ENCODE measurements at places on chromosomes 2 and 18.

DNA sequence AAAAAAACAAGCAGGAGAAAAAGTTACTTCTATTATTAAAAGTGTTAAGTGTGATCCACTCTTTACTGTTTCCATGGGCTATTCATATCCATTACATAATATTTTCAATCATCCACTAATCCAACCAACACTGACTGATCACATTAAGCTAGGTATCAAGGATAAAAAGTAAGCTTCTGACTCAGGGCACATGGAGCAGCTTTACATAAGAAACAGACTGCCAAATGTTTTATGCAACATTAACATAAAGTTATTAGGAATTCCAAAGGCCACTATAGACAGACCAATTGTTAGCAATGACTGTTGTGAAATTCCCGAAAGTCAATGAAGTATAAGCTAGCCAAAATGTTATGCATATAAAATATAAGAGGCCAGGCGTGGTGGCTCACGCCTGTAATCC is 277.6 kb downstream of the ZEB2 start:
- no peak for DNase-seq

DNA sequence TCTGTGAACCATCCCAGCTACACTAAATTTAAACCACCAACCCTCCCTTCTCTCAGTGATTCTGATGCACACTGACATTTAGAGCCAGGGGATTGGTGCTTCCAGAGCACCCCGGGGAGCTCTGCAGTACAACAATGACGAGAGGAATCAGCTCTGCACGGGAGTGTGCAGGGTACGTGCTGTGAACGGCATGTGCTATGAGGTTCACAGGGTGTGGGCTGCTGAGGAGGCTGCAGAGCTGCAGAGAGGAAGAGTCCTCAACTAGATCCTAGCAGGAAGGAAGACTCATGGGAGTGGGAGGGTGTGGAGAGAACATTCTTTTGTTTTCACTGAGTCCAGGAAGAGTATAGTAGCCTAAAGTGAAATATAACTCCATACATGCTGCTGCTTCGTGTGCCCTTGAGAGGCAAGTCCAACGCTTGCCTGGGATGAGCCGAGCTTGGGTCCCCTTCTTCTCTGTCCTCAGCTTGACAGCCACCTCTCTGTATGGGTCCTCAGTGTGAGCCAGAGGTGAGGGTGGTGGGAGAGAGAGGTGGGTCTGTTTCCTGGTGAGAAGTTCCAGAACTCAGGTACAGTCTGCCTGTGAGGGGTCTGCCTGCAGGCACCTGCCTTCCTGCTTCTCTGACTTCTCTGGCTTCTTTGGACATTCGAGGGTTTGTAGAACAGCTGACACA is 118.8 kb downstream of the CTIF start:
- DNase-seq, result no peak

- no peak for DNase-seq
Measured at GRCh38 chr2:205321231-205321630, 361.1 kb upstream of the NRP2 start.

- DNase-seq, result no peak
Measured at GRCh38 chr18:53943326-53943860, 281.1 kb downstream of the MBD2 start.

- DNase-seq, result no peak
Measured at GRCh38 chr2:195022508-195022830, 634.6 kb upstream of the SLC39A10 start.

GRCh38 chr18:25646971-25647370 is 295.0 kb upstream of the ZNF521 start:
- no peak for DNase-seq

DNA sequence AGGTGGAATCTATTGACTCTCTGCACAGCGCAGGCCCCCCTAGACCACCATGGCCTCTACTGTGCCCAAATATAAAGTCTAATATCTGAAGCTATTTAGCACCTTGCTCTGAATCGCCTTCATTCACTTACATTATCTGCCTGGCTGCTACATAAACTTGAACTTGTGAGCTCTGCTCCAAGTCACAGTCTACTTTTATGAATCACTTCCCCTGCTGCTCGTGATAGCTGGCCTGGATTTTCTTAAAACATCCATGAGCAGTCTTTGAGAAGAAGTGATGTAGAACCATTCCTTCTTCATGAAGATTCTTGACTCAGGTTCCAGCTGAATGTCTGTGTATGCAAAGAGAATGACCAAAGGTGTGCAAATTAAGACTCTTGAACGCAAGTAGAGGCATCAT is 359.5 kb downstream of the RND3 start:
- no peak for DNase-seq

DNA sequence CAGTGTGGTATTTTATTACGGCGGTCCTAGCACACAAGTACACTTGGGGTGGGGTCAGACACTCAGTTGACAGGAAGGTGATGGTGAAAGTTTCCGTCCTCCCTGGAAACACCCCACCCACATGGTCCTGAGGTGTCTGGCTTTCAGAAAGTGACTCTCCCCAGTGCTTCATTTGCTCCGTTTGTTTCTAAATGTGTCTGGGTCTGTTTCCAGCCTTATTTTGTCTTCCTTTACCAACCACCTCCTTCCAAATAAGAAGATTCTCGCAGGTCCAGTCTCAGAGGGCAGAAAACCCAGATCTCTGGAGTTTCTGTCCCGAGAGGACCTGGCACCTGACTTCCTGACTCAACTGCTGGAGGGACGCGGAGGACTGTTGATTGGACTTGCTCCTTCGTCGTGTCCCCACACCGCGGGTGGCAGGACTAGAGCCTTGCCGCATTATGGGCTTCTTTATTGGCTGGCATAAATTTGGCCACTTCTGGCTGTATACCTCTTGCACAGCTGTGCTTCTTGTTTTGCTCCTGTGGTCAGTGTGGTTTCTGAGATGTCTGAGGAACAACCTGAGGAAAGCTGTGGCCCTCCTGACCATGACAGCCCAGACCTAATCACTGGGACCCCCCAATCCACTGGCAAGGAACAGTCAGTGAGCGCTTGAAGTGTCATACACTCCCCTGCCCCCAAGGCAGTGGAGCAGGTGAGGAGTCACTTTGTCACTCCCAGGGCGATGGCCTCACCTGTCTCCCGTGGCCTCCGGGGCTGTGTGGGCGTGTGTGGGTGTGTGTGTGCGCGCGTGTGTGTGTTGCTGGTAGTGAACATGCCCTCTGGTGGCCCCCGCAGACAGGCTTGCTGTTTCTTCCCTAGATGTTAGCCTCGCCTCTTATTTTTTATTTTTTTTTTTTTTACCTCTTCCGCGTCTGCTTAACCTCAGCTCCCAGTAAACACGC is 45.6 kb downstream of the MEX3C start:
- peak; percentile 55 for DNase-seq

- DNase-seq, result no peak
Measured at GRCh38 chr2:143680885-143681405, 551.7 kb downstream of the ARHGAP15 start.
